ENCODE measurements at places on chromosomes 4 and X. TPM values are rescaled to one million over a fixed set of nuclear protein-coding genes. Genes with fewer than 3 reads are reported as not detected.

DNA sequence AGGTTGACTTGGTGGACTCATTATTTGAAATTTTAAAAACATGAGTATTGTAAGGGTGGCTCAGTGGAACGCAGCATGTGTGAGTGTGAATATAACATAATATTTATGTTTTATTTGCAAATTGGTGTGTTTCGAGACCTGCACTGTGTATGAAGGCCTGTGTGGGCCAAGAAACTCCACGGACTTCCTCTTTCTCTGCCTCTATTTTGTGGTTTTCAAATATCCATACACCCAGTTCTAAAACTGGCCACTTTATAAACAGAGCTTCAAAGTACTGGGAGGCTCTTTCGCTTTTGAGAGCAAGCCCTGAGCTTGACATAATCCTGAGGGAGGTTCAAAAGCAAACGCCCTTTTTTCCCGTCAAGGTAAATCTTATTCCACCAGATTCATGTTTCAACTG, 187.7 kb downstream of the GPAT3 start:
- H3K36me3 ChIP-seq = no peaks in the 10 kb centered on the region
- no peak overlapping the region for H3K4me3 ChIP-seq
- DNase-seq = no peak

DNA sequence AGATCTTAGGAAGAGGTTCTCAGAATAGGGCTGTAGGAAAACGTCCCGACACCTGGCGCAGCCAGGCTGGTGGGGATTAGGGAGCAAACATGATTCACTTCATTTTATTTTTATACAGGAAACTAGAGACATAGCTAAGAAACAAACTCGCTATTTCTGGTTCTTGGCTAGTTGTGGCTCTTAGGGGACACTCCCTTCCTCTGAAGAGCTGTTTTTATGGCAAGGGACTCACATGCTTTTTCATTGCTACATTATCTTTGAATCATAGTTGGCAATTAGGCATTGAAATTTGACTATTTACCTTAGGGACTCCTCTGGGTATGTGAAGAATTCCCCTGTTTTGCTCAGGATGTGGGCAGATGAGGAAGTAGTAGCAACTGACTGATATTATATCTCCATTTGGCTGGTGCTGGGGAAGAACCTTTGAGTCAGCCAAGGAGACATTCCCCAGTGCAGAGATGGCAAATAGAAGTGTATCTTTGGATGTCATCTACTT, 174.5 kb downstream of the SMIM20 start:
- no peaks in the 10 kb centered on the region for H3K27me3 ChIP-seq
- DNase-seq = no peak
- no peak overlapping the region for H3K27ac ChIP-seq
- H3K4me3 ChIP-seq = no peak overlapping the region
- no peaks in the 10 kb centered on the region for H3K4me1 ChIP-seq

FRMD7 gene
- not detected for total RNA-seq

DNA sequence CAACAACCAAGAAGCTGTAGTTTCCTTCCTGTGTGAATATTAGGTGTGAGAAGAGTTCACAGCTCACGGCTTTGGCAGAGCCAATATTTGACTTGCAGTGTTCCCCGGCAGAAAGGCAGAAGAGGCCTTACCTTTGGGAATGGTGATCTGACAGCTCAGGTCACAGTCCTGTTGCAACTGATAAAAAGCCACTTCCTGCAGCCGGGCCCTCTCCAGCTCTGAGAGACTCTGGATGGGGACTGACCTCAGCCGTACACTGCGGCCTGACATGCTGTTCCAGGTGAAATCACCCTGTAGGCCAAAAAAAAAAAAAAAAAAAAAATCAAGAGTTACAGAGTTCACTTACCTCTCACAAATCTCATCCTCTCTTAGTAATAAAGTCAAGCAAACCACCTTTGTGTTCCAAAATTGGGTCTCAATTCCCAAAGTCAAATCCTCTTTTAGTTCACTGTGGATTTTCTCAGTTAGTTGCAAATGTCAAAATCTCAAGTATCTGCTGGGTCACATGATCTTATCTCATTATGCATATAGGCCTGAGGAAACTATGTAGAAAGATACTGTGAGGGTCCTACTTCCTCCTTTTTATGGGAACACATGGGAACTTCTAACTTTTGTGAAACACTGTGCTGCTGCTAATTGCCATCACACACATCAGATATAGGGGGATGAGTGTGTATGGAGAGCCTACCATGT, 38.6 kb upstream of the AMELX start:
- H3K36me3 ChIP-seq = no peaks in the 10 kb centered on the region
- no peaks in the 10 kb centered on the region for H3K27me3 ChIP-seq
- no peak for DNase-seq
- H3K4me1 ChIP-seq = peaks cover 7% of the 10 kb centered on the region
- H3K4me3 ChIP-seq = no peak overlapping the region

PPEF2 gene
- not detected for total RNA-seq

- DNase-seq = no peak
- no peak overlapping the region for H3K27ac ChIP-seq
- H3K4me1 ChIP-seq = peaks cover 3% of the 10 kb centered on the region
- peaks cover 6% of the 10 kb centered on the region for H3K27me3 ChIP-seq
- no peaks in the 10 kb centered on the region for H3K36me3 ChIP-seq
Observed at GRCh38 chr4:6113641-6114040, 86.7 kb downstream of the JAKMIP1 start.

DNA sequence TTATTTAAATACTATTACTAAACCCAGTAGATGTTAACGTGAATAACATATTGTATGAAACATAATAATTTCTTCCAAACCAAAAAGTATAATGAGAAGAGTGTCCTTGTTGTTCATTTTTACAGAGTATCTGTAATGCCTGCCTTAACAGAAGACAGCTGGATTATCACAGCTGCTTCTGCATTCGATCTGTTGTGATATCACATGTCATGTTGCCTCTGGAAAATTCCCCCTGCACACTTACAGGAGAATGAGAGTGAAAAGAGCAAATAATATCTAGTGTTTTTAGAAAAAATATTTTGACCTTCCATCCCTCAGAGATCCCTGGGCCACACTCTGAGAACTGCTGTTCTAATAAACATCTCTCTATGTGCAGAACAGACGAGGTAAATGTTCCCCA, 240.1 kb upstream of the NOCT start:
- no peaks in the 10 kb centered on the region for H3K36me3 ChIP-seq
- no peak for DNase-seq
- no peak overlapping the region for H3K4me3 ChIP-seq
- H3K27me3 ChIP-seq = no peaks in the 10 kb centered on the region
- peaks cover 17% of the 10 kb centered on the region for H3K4me1 ChIP-seq

DNA sequence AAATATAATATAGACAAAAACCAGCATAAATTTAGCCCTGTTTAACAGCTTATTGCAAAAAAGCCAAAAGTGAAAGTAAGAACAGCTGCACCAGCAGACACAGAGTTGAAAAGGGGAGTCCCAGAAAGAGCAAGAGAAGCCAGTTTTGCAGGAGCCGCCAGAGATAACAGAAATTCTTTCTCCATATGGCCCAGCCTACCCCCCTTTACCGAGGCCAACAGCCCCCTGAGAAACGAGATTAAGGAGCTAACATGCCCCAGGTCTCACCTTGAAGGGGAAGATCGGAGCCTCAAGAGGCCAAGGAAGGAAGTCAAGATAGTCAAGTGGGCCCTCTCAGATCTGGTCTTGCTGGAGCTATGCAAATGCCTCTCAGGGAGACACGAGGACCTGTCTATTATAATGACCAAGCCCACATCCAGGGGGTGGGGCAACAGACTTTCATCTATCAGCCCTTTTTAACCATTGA, 4.8 kb downstream of the ACOX3 start:
- H3K4me3 ChIP-seq = peak overlapping the region; percentile 83
- H3K27me3 ChIP-seq = peaks cover 15% of the 10 kb centered on the region
- H3K36me3 ChIP-seq = peaks cover 7% of the 10 kb centered on the region
- peak overlapping the region; percentile 54 for H3K27ac ChIP-seq
- DNase-seq = no peak

MAGEB1 gene
- total RNA-seq = not detected

- H3K36me3 ChIP-seq = no peaks in the 10 kb centered on the region
- no peak overlapping the region for H3K4me3 ChIP-seq
- H3K4me1 ChIP-seq = peaks cover 2% of the 10 kb centered on the region
- H3K27me3 ChIP-seq = no peaks in the 10 kb centered on the region
- DNase-seq = no peak
Observed at GRCh38 chr4:53132132-53132891, 233.5 kb downstream of the SCFD2 start.

DNA sequence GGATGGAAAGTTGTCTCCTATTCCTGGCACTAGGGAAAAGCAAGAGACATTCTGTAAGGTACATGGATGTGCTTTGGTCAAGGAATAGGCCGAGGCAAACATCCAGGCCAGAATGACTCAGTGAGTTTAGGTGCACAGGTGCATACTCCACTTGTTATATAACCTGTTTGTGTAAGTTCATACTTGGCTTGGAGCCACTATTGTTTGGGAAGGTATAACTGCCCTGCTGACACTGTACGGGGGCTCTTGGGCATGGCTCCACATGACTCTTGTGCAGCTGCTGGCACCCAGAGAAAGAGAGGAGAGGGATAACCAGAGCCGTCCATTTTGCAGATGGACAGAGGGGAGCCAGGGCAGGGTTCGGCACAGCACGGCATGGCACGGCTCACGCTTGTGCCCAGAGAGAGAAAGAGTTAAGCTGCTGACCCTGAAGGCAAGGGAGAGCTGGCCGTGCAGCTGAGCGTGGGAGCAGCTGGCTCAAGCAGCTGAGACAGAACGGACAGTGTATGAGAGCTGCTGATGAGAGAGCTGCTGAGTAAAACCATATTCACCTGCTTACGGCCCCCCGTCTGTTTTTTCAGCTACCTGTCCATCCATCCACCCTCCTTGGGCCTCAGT, 98.0 kb downstream of the SLC2A9 start:
- no peak overlapping the region for H3K4me3 ChIP-seq
- H3K36me3 ChIP-seq = no peaks in the 10 kb centered on the region
- no peaks in the 10 kb centered on the region for H3K4me1 ChIP-seq
- no peak overlapping the region for H3K27ac ChIP-seq
- peaks cover 3% of the 10 kb centered on the region for H3K27me3 ChIP-seq
- DNase-seq = no peak
